Fibroblast of lung (primary cell): ENCODE measurements at places on chromosomes 11 and 22.
A peak's percentile ranks its signal among the peaks of the same experiment; 100 is the strongest.

- no peak for DNase-seq
These were observed 734 bp downstream of the ZNF280B start for GRCh38 chr22:22507743-22508273.

- DNase-seq: no peak
These were observed 102.3 kb upstream of the CEP126 start for GRCh38 chr11:101812546-101812945.

DNA sequence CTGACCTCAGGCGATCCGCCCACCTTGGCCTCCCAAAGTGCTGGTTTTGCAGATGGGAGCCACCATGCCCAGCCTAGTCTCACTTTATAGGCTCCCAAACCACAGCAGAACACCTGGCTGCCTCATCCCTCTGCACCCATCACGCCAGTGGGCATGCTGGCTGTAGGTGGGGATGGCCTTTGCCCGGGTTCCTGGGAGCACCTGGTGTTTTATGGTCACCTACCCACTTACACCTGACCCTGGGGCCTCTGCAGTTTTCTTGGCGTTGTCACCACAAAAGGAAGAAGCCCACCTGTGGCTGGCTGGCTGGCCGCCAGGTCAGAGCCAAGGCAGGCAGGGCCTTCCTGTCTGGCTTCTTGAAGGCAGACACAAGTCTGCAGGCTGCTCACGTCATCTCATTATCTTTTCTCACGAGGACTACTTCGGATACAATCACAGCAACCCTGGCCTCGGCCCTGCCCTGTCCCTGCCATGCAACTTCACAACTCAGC, 8.2 kb downstream of the RRP7A start:
- DNase-seq: no peak

DNA sequence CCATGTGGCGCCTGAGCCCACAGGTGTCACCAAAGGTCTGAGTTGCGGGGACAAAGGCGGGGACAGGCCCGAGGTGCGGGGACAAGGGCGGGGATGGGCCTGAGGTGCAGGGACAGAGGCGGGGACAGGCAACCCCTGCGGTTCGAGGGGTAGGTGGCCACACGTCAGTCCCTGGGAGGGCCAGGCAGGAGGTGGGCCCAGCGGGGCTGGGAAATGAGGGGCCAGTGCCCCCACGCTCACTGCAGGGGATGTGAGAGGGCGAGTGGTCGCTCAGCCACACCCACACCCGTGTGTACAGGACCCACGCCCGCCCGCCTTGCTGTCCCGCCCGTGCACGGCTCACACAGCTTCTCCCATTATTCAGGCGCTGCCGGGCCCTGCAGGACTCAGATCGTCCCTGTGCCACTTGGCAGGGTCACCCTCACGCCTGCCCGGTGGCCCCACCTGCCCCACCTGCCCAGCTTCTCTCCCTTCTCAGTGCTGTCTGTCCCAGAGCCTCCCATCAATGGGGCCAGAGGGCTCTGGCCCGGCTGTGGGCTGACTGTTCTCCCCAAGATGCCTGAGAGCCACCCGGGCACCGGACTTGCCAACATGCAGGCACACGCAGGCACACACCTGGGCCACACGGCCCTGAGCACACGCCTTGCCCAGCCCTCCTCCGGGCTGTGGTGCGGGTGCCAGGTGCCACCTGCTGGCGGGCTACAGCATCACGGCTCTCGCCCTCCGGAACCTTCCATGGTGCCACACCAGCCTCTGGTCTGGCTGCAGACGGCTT, 14.2 kb upstream of the MUC6 start:
- DNase-seq: peak; percentile 34

GRCh38 chr11:66868726-66869566, 12.1 kb downstream of the LRFN4 start:
- no peak for DNase-seq
